ENCODE measurements at places on chromosomes 7 and 10.

- no peak for DNase-seq
These were observed 15.5 kb downstream of the AOAH start for GRCh38 chr7:36708767-36709166.

- DNase-seq: no peak
These were observed 625.6 kb downstream of the SUGCT start for GRCh38 chr7:40760293-40760964.

GRCh38 chr7:20208651-20209307 is 8.4 kb downstream of the MACC1 start:
- DNase-seq: no peak

GRCh38 chr7:157693071-157693520 is 356.3 kb downstream of the DNAJB6 start:
- no peak for DNase-seq

GRCh38 chr7:16524332-16524731 is 2.3 kb upstream of the LRRC72 start:
- no peak for DNase-seq

- no peak for DNase-seq
These were observed 7.6 kb upstream of the ADO start for GRCh38 chr10:62796896-62797295.

- no peak for DNase-seq
These were observed 5.0 kb downstream of the GPER1 start for GRCh38 chr7:1092806-1093501.

DNA sequence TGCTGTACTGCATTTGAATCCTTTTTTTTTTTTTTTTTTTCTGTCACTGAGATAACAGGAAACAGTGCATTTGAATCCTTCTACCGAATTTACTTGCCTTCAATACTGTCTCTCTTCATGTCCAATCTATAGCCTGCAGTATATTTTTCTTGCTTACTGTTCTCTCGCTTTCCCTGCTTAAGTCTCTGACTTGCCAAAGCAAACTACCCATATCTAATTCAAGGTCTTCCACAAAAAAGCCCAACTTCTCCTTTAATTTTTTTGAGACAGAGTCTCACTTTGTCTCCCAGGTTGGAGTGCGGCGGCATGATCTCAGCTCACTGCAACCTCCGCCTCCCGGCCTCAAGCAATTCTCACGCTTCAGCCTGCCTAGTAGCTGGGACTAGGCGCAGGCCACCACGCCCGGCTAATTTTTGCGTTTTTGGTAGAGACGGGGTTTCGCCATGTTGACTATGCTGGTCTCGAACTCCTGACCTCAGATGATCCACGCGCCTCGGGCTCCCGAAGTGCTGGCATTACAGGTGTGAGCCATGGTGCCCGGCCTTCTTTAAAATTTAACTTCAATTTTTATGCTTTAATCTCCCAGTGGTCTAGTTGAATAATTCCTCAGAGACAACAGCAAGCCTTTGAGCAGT is 882 bp downstream of the PDCD11 start:
- no peak for DNase-seq

GRCh38 chr7:155331396-155331795 is 33.7 kb downstream of the INSIG1 start:
- no peak for DNase-seq

DNA sequence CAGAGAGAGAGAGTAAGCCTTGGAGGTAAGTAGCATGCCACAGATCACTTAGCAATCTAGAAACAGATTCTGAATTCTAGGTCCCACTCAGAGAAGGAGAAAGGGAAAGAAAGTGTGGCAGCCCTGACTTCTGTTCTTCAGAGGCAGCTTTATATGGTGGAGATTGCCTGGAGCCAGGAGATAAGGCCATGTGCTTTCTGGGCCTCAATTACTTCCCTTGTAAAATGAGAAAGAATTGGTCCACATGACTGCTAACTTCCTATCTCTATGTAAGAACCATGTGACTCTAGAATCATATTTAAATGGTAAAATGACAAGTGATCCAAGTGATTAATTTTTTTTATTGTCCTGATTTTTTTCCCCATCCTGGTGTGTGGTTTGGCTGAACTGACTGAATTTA is 64.1 kb downstream of the HHEX start:
- DNase-seq: no peak

GRCh38 chr10:10038348-10038747 is 979.3 kb upstream of the CELF2 start:
- no peak for DNase-seq

- no peak for DNase-seq
These were observed 39.3 kb upstream of the DUSP5 start for GRCh38 chr10:110458266-110458920.

GRCh38 chr10:3895045-3895631 is 110.1 kb upstream of the KLF6 start:
- no peak for DNase-seq

- no peak for DNase-seq
These were observed 190.3 kb downstream of the COBL start for GRCh38 chr7:51126324-51126723.

- DNase-seq: no peak
These were observed 31.9 kb downstream of the FAM107B start for GRCh38 chr10:14742815-14743214.

GRCh38 chr7:141979568-141979967 is 6.0 kb upstream of the TAS2R38 start:
- DNase-seq: no peak

DNA sequence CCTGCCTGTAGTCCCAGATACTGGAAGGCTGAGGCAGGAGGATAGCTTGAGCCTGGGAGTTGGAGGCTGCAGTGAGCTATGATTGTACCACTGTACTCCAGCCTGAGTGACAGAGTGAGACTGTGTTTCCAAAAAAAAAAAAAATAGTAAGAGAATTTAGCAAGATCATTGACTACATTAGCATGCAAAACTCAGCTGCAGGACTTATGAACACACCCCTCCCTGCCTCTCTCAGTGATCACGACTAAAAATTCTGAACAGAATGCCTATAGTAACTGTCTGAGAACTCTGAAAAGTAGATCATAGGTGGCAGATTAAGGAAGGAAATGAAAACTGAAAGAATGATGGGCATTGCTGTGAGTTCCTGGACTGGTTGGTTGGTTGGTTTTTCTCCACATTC is 50.5 kb downstream of the MYL10 start:
- DNase-seq: no peak

DNA sequence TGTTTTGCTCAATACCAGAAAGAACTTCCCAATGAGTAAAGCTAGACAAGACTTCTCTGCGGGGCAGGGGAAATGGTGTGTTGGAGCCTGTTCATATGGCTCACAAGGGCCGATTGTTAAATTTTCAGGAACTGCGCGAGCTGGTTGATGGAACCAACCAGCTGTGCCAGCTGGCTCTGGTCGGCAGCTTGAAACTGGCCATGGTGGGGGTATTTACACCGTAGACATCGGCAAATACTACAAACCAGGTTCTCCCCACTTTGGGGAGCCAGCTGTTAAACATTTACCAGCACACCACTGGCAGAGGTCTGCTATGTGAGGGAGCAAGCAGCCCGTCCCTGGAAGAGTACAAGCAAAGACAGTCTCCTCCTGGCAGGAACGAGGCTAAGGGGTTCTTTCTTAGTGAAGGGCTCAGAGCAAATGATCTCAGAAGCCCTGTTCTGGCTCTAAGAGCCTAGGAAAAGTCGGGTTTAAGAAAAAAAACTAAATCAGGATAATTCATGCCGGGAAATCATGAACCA is 8.8 kb upstream of the ZMIZ1 start:
- DNase-seq: no peak

DNA sequence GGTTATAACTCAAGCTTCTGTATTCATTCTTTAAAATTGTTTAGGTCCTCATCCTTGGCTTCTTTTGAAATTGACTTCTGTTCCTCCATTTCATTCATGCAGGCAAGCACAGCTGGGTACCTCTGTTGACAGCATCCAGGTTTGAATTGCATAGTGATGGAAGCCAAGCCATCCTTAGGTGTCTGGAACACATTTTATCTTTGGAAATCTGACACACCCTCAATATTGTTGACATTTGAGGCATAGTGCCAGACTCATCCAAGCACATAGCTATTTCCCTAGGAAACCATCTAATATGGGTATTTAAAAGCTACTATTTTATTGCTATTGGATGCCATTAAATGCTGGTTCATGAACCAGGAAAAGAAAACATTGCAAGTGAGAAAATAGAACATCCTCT is 142.1 kb upstream of the PTPRZ1 start:
- DNase-seq: no peak
